ENCODE measurements at places on chromosomes 13 and 19. TPM values are rescaled to one million over a fixed set of nuclear protein-coding genes. Genes with fewer than 3 reads are reported as not detected.

DNA sequence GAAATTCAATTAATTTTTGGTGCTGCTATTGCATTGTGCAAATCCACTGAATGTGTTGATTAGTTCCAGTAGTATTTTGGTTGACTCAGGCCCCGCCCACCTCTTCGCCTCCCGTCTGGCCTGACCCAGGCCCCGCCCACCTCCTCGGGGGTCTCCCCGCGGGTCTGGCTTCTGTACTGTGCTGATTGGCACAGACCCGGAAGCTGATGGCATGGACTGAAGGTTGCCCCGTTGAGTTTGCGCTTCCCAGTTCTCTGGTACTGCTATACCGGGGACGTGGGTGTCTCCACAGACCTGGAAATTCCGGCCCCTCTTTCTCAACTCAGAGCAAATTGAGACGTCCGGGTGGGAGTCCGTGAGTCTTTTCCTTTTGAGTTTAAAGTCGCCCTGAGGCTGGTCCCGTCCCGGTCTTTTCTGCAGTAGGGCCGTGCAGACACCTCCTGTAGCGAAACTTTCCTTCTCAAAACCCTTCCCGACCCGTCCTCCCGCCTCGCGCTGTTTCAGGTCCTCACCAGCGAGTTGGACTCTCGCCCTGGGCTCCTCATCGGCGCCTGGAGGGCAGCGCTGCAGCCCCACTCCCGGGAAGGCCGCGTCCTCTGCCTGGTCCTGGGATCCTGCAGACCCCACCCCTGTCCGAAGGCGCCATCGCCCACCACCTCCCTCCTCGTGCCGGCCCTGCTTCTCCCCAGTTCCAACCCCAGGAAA, 14.8 kb downstream of the ZNF701 start:
- peaks cover 43% of the 10 kb centered on the region for H3K36me3 ChIP-seq
- no peak overlapping the region for H3K27ac ChIP-seq

- peak overlapping the region; percentile 96 for H3K4me3 ChIP-seq
- no peaks in the 10 kb centered on the region for H3K27me3 ChIP-seq
- no peak for DNase-seq
- peaks cover 59% of the 10 kb centered on the region for H3K4me1 ChIP-seq
- peak overlapping the region; percentile 94 for H3K27ac ChIP-seq
These were observed 1.3 kb downstream of the PTBP1 start for GRCh38 chr19:798415-799075.

GRCh38 chr13:45863709-45864590, 12.4 kb upstream of the SIAH3 start:
- H3K4me3 ChIP-seq: no peak overlapping the region
- DNase-seq: no peak
- H3K27ac ChIP-seq: no peak overlapping the region
- no peaks in the 10 kb centered on the region for H3K36me3 ChIP-seq

DNA sequence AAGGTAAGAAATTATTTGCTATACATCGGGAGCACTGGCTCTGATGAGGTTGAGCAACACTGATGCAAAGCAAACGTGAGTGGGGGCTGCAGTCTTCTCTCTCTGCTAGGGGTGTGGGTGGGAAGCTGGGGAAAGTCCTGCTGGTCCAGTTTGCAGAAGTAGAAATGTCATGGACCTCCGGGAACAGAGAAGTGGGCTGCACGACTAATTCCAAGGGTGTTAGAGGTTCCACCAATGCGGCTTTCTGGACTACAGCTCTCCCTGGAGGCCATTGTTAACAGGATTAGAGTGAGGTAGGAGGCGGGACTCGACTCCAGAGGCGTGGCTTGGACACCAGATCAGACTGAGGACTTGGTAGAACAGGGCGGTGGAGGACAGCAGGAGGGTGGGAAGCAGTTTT, 5.7 kb upstream of the FBXO27 start:
- no peaks in the 10 kb centered on the region for H3K4me1 ChIP-seq
- H3K27me3 ChIP-seq: no peaks in the 10 kb centered on the region
- H3K36me3 ChIP-seq: no peaks in the 10 kb centered on the region

DNA sequence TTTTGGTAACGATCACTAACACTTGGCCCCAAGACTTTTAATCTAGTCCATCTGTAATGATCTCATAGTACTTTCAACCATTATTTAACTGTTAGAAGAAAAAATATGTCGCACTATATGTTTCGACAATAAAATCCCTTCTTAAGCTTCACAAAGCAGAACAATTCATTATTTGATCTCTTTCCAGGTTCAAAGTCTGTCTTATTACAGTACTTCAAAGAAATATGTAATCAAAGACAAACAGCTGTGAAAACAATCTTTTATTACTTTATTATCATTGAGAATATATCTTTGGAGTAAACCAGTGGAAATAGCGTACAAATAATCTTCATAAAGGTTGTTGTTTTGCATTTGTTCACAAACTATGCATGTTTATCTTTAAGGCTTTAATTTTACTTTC, 93.5 kb downstream of the DACH1 start:
- no peak overlapping the region for H3K4me3 ChIP-seq
- H3K27me3 ChIP-seq: no peaks in the 10 kb centered on the region
- no peaks in the 10 kb centered on the region for H3K36me3 ChIP-seq
- H3K27ac ChIP-seq: no peak overlapping the region
- no peaks in the 10 kb centered on the region for H3K4me1 ChIP-seq

- H3K36me3 ChIP-seq: no peaks in the 10 kb centered on the region
- H3K27ac ChIP-seq: no peak overlapping the region
- no peak for DNase-seq
- no peaks in the 10 kb centered on the region for H3K27me3 ChIP-seq
These were observed 235.1 kb downstream of the UQCRFS1 start for GRCh38 chr19:28977826-28978225.

DNA sequence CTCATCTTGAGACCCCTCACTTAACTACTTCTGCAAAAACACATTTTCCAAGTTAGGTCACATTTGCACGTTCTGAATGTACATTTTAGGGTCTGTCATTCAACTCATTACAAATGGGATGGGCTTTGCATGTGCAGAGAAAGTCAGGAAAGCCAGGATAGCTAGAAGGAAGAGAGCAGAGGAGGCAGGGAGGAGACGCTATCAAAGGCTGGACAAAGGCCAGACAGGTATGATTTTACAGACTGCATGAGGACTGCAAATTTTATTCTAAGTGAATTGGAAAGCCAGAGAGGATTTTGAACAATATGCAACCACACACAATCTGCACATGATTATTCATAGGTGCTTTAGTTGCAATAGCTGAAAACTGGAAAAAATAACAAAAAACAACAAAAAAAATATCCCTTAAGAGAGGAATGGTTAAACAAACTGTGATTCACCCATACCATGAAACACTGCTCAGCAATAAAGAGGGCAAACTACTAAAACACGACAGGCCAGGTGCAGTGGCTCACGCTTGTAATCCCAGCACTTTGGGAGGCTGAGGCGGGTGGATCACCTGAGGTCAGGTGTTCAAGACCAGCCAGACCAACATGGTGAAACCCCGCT, 21.1 kb downstream of the SYDE1 start:
- no peak for DNase-seq
- no peak overlapping the region for H3K4me3 ChIP-seq
- H3K27ac ChIP-seq: no peak overlapping the region
- H3K36me3 ChIP-seq: no peaks in the 10 kb centered on the region
- H3K27me3 ChIP-seq: no peaks in the 10 kb centered on the region

GRCh38 chr19:10449037-10449436, 28.7 kb downstream of the PDE4A start:
- no peaks in the 10 kb centered on the region for H3K36me3 ChIP-seq
- no peaks in the 10 kb centered on the region for H3K27me3 ChIP-seq
- no peak overlapping the region for H3K4me3 ChIP-seq
- no peaks in the 10 kb centered on the region for H3K4me1 ChIP-seq
- no peak for DNase-seq

GRCh38 chr13:60620611-60621395, 223.8 kb downstream of the TDRD3 start:
- no peaks in the 10 kb centered on the region for H3K27me3 ChIP-seq
- H3K4me1 ChIP-seq: no peaks in the 10 kb centered on the region
- no peaks in the 10 kb centered on the region for H3K36me3 ChIP-seq
- no peak overlapping the region for H3K27ac ChIP-seq
- H3K4me3 ChIP-seq: no peak overlapping the region

DNA sequence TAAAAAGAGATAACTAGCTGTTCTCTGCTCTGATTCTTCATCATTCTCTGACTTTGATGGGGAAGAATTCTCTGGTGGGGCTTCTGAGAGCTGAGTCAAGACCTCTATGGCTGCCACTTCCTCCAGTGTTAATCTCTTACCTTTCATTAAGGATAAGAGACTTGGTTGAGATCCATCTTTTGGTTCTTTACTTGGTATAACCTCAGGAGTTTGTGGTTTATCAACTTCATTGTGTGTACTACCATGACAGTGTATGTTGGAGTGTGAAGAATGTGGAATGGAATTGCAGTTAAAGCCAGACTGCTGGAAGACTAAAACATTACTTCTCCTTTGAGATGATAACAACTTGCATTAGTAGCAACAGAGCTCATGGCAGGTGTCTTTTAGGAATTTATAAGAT, 222.0 kb downstream of the SLITRK5 start:
- peaks cover 7% of the 10 kb centered on the region for H3K4me1 ChIP-seq
- DNase-seq: no peak

GRCh38 chr13:42760951-42761350, 20.4 kb upstream of the FAM216B start:
- no peak overlapping the region for H3K4me3 ChIP-seq
- H3K27ac ChIP-seq: no peak overlapping the region
- no peaks in the 10 kb centered on the region for H3K4me1 ChIP-seq
- DNase-seq: no peak
- H3K27me3 ChIP-seq: no peaks in the 10 kb centered on the region

DNA sequence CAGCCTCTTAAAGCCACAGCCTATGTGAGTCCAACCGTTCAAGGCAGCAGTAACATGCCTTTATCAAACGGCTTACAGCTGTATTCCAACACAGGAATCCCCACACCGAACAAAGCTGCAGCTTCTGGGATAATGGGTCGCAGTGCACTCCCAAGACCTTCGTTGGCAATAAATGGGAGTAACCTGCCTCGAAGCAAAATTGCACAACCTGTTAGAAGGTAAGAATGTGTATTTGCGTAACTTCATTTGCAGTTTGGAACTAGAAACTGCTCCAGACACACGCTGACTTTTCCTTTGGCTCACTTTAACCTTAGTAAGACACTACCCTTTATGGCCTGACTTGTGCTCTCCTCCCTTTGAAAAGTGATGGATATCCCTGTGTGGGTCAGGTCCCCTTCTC, 63.4 kb downstream of the SLAIN1 start:
- DNase-seq: no peak
- H3K27me3 ChIP-seq: no peaks in the 10 kb centered on the region
- no peaks in the 10 kb centered on the region for H3K4me1 ChIP-seq
- no peaks in the 10 kb centered on the region for H3K36me3 ChIP-seq
- no peak overlapping the region for H3K4me3 ChIP-seq

DNA sequence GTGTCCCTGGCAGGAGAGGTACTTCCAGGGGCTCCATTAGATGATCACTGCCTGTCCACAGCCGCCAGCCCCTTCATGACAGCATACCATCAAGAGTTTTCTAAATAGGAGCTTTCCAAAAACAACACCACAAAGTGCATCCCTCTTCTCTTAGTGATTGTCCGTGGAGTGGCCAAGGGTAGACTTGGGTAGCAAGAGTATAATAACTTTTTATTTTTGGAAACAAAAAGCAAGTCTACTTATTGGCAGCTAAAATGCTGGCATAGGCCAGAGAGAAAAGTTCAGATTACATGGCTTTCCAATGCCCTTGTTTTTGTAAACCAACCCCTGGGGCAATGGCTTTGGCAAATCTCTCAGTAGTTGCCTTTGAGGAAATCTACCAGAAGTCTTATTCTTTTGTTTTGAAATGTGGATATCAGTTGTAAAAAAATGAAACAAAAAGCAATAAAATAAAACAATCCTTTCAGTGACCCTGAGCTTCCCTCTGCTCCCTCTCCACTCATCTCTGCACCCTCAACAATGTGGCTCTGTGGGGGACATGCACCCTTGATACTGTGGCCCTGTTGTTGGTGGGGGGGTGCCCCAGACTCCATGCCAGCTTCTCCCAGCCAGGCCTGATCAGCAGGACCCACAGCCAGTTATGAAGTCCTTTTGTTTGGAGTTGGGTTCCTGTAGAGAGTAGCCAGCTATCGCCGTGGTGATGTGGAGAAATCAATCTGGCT, 294.1 kb downstream of the DLEU7 start:
- H3K36me3 ChIP-seq: no peaks in the 10 kb centered on the region
- no peaks in the 10 kb centered on the region for H3K27me3 ChIP-seq
- no peaks in the 10 kb centered on the region for H3K4me1 ChIP-seq
- H3K27ac ChIP-seq: no peak overlapping the region

- H3K27ac ChIP-seq: peak overlapping the region; percentile 88
- peaks cover 27% of the 10 kb centered on the region for H3K4me1 ChIP-seq
- DNase-seq: peak; percentile 98
- H3K36me3 ChIP-seq: no peaks in the 10 kb centered on the region
These were observed 11.9 kb upstream of the FOSB start for GRCh38 chr19:45455707-45456499.

DNA sequence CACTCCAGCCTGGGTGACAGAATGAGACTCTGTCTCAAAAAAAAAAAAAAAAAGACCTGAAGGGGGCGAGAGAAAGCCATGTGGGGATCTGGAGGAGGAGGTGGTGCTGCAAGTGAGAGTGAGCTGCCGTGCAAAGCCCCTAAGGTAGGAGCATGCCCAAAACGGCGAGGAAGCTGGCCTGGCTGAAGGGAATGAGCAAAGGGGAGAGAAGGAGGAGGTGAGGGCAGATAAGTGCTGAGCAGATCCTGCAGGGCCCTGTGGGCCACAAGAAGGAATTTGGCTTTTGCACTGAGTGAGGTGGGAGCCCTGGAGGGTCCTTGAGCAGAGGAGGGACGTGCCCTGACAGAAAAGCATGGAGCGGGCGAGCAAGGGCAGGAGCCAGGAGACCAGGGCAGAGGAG, 19.4 kb upstream of the ADGRE5 start:
- H3K36me3 ChIP-seq: no peaks in the 10 kb centered on the region
- no peak overlapping the region for H3K27ac ChIP-seq
- peaks cover 6% of the 10 kb centered on the region for H3K4me1 ChIP-seq
- H3K4me3 ChIP-seq: no peak overlapping the region

DNA sequence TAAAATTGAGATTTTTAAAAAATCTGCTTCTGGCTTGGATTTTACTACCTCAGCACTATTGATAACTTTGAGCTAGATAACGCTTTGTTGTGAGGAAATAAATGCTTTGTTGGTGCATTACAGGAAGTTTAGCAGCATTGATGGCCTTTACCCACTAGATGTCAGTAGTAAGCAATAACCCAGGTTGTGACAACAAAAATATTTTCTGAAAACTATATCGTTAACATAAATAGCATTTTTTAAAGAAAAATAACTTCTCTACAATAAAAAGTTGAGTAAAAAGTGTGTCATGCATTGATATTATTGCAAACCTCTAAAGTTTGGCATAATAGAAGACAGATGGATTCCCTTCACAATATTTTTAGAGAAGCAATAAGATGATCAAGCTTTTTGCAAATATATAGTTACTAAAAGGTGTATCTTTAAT, 1246.5 kb downstream of the UQCRFS1 start:
- no peak overlapping the region for H3K27ac ChIP-seq
- no peaks in the 10 kb centered on the region for H3K36me3 ChIP-seq
- no peak overlapping the region for H3K4me3 ChIP-seq
- no peaks in the 10 kb centered on the region for H3K4me1 ChIP-seq

S1PR5 gene
- not detected for total RNA-seq

ZNF546 gene
- 8.4 TPM for total RNA-seq

MRPS31 gene
- total RNA-seq: 34.9 TPM

PSPN gene
- 1.1 TPM for total RNA-seq
